ENCODE measurements at places on chromosomes 1 and 21.
A peak's percentile ranks its signal among the peaks of the same experiment; 100 is the strongest.

- DNase-seq, result no peak
Observed at GRCh38 chr1:227929751-227930472, 17.8 kb downstream of the WNT9A start.

DNA sequence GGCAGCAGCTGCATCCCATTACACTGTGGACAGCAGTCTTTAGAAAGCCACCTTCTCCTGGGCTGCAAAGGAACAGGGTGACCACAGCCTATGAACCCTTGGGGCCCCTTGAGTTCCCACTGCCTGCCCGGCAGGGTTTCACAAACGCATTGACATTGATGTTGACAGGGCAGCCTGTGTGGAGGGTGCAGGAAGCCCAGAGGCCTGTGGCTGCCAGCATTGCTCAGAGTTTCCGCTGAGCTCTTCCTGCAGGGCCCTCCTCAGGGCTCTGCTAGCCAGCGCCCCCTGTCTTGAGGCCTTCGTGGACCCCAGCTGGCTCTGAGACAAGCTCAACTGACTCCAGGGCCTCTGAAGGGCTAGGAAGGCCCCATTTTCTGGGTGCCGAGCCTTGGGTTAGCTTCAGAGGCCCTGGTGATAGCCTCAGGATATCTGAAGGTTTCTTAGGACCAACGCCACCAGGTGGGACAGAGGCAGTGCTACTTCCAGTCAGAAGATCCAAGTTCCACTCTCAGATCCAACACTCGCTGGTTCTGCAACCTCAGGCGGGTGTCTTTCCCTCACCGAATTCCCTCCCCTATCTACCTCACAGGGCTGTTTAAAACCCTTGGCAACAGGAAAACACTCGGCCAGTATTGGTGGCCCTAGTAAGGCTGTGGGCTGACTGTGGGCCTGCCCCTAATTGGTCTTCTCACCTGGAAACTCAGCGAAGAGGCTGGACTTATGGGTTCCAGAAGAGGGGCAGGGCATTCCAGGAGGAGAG is 27.2 kb upstream of the EPS8L3 start:
- DNase-seq, result no peak

DNA sequence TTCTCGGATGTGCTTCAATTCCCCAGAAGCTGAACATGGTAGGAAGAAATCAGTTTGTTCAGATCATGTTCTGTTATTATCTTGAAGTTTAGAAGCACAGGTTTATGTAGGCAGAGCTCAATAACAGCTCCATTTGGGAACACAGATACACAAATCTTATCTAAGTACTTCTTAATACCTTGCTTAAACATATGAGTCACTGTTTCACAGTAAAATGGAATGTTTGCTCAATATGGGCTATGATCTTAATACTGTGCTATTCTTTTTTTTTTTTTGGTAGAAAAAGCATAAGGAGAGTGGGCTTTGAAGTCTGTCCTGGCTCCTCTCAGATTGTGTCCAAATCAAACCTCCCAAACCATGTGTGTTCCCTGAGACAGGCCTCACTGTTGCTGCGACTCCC is 13.4 kb downstream of the PROK1 start:
- DNase-seq, result no peak

DNA sequence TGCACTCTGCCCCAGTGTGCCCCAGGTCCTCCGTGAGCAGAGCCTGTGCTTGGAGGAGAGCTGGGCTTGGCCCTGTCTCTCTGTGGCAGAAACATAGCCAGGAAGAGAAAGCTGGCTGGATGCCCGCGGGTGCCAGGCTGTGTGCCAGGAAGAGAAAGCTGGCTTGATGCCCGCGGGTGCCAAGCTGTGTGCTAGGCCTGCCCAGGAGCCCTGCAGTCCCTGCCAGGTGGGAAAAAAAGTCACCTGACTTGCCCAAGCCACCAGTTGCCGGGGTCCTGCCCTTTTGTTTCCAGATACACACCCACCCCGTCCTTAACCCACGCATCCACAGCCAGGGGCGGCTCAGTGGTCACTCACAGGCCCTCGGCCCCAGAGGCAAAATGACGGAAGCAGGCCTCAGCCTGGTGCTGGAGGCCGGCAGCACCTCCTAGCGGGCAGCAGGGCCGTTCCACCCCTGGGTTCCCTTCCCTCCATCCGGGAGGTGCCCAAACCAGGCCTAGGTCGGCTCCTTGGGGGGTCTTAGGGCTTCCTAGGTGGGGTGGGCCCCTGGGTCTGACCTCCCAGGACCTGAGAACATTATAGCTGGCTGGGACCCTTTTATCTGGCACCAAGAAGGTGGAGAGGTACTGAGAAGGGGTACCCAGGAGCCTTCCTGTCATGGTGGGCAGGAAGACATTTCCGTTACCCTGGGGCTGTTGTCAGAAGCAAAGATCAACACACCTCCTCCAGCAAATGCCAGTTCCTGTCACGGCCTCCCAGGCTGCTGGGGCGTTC is 9.1 kb downstream of the ITGB2 start:
- DNase-seq, result no peak

GRCh38 chr1:108646648-108647269 is 14.1 kb downstream of the HENMT1 start:
- peak; percentile 46 for DNase-seq

GRCh38 chr1:231166398-231166797 is 4.5 kb downstream of the TRIM67 start:
- no peak for DNase-seq

DNA sequence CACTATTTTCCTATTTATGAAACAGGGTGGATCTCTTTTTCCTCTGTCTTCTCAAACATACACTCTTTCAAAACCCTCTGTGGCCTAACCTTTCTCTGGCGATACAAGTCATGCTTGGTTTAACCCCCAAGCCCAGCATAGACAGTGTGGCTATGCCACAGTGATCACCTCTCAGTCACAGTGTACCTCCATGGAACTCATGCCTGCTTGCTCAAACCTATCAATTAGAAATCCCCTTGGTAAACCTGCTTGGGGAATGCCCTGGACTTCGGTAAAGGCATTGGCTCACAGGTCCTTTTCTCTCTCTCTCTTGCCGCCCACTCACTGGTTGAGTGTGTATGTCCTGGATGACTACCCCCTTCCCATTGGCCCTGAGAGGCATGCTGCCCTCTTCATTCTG is 147.5 kb downstream of the CYYR1 start:
- no peak for DNase-seq

GRCh38 chr1:233497679-233498078 is 116.2 kb upstream of the KCNK1 start:
- DNase-seq, result no peak

GRCh38 chr1:55898181-55898580 is 681.2 kb downstream of the PLPP3 start:
- peak; percentile 92 for DNase-seq
